ENCODE measurements at places on chromosomes 2 and 18. TPM values are rescaled to one million over a fixed set of nuclear protein-coding genes. Genes with fewer than 3 reads are reported as not detected.

The HTRA2 gene
- total RNA-seq: 54.2 TPM

The ASAP2 gene
- 32.2 TPM for total RNA-seq

The PROC gene
- total RNA-seq: not detected

The REG3A gene
- total RNA-seq: not detected

All from frontal cortex (tissue), 4 donors.